Hippocampal formation (tissue), 2 donors: ENCODE measurements at places on chromosomes 7 and 10.

DNA sequence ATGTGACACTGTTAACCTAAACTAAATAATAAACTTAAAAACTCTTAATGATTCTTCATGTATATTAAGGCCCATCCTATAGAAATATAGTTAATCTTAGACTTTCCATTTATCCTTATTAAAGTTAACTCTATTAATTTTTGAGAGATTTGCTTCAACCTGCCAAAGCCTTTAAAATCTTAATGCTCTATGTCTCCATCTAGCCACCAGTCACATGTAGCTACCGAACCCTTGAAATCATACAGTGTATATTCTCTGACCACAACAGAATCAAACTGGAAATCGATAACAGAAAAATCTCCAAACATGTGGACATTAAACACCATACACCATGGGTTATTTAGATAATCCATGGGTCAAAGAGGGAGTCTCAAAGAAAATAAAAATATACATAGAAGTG, 51.9 kb downstream of the ASZ1 start:
- DNase-seq: no peak

DNA sequence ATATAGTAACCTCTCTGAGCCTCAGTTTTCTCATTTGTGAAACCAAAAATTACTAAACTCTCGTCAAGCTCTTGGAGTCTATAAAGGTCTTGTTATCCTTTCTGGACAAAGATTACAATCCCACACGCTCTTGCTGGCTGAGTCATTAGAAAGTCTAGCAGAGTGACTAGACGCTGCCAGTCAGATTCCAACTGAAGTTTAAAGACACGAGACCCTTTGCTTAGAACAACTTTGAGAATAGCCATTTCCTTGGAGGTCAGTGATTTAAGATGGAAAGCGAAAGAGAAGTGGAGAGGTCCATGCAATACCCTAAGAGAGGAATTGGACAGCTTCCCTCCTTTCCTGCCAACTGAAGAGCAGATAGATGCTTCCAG, 119.5 kb downstream of the APBB1IP start:
- DNase-seq: no peak

GRCh38 chr7:3138997-3139396, 95.3 kb upstream of the CARD11 start:
- no peak for DNase-seq

DNA sequence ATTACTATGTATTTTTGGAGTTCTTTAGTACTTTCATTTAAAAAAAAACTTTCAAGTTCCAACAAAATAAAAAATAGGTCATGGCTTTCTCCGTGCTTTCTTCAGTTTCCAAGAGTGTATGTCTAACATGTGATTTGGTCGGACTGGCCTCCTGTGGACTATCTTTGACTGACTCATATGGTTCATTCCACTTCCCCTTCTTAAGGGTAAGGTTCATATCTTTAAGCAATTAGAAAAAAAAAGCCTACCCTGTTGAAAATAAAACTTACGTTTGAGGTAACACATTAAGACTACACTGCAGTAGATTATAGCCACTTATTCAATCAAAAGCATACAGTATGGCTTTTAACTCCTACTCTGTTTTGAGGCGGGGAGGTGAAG, 112.8 kb upstream of the AHR start:
- no peak for DNase-seq

- DNase-seq: no peak
Observed at GRCh38 chr7:139661903-139662302, 115.9 kb downstream of the HIPK2 start.

- no peak for DNase-seq
Observed at GRCh38 chr7:81339946-81340345, 421.1 kb upstream of the SEMA3C start.

DNA sequence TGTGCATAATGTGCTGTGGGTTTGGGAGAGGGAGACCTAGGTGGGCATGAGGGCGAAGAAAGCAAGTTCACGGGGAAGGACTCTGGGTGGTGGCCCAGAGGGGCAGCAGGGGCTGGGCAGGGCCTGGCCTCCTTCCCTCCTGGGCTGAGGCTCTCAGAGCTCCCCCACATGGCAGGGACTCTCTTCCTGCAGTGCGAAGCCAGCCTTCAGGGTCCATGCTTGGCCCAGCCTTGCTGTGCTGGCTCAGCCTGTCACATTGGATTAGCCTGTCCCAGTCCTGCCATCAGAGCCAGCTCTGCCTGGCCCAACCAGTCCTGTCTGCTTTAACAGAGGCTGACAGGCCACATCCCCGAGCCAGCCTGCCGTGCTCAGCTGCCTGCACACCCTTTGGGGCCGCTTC, 20.4 kb upstream of the ZNF488 start:
- no peak for DNase-seq

DNA sequence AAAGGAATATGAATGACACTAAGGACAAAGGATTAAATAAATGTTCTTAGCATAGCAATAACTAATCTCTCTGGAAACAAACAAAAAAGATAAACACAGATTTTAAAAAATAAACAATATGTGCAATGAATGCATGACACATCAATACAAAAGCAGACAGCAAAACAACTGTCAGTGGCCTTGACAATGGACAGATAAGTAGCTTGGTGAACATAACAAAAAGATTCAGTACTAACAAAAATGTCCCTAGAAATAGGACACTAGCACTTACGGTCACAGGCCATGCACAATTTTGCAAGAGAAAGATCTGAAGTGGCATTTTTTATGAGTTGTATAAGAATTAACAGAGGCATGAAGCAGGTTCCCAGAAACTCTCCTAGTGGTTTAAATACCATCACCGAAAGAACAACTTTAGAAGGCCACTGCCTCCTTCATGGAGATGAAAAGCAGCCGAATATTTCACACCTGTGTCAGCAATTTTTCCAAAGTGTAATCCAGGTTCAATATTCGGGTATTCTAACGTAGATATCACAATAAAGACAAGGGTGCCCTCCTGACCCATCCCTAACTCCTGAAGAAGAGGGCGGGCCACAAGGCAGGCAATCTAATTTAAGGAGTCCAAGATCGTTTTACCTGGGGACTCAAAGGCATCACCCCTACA, 231.3 kb upstream of the MKLN1 start:
- DNase-seq: no peak

DNA sequence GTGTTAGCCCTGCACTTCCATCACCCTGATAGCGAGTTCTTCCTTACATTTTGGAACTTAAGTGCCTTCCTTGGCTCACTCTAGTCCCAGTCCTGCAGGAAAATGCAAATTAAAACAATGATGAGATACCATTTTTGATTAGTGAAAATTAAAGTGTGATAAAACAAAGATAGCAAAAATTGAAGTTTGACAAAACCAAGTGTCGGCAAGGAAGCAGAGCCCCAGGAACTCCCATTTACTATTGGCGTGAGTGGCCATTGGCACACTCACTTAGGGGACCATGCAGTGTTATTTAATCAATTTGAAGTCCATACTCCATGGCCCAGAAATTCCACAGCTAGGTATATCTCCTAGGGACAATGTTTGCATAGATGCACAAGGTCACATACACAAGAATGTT, 28.4 kb downstream of the LAMB4 start:
- no peak for DNase-seq
